ENCODE measurements at places on chromosomes 1 and 21.

GRCh38 chr1:53470155-53470554, 11.0 kb downstream of the DMRTB1 start:
- no peak for DNase-seq

DNA sequence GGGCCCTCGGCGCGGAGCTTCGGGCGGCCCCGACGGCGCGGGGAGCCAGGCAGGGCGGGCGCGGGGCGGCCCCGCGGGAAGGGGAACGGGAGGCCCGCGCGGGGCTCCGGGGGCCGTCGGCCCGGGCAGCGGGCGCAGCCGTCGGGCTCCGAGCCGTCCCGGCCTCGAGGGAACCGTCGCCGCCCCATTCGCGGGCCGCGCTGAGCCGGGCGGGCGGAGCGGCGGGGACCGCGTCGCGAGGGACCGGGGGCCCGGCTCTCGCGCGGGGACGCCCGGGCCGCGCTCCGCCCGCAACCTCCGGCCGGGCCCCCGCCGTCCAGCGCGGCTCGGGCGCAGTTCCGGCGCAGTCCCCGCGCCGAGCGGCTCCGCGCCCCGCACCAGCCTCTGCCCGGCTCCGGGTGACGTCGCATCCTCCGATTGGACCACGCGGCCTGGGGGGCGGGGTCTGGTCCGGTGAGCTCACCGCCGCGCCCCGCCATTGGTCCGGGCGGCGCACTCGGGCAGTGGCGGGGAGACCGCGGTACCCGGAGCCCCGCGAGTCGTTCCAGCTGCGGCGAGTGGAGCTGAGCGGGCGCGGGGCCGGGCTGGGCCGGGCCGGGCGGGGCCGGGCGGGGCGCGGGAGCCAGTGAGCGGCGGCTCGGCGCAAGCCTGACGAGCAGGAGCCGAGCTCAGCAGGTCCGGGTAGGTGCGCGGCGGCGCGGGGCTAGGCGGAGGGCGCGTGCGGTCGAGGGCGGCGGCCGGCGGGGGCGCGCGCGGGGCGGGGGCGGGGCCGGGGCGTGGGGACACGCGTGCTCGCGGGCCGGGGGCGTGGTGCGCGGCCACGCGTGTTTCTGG, 66.7 kb upstream of the VAMP3 start:
- peak; percentile 92 for DNase-seq

- no peak for DNase-seq
Observed at GRCh38 chr1:170749549-170749948, 85.6 kb downstream of the PRRX1 start.

- DNase-seq, result peak; percentile 56
Observed at GRCh38 chr1:157193702-157194391, 55.7 kb upstream of the ETV3 start.

DNA sequence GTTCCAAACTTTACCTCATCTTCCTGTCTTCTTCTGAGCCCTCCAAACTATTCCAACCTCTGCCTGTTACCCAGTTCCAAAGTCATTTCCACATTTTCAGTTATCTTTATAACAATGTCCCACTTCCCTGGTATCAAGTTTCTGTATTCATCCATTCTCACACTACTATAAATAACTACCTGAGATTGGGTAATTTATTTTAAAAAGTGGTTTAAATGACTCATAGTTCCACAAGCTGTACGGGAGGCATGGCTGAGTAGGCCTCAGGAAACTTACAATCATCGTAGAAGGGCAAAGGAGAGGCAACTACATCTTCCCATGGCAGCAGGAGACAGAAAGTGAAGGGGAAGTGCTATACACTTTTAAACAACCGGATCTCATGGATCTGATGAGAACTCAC, 428.5 kb upstream of the RGS18 start:
- no peak for DNase-seq

- DNase-seq, result no peak
Observed at GRCh38 chr1:209368864-209369598, 214.5 kb upstream of the CAMK1G start.

- DNase-seq, result peak; percentile 39
Observed at GRCh38 chr1:224433701-224434672, 610 bp downstream of the WDR26 start.

GRCh38 chr1:180251526-180252305, 21.7 kb downstream of the LHX4 start:
- DNase-seq, result no peak

DNA sequence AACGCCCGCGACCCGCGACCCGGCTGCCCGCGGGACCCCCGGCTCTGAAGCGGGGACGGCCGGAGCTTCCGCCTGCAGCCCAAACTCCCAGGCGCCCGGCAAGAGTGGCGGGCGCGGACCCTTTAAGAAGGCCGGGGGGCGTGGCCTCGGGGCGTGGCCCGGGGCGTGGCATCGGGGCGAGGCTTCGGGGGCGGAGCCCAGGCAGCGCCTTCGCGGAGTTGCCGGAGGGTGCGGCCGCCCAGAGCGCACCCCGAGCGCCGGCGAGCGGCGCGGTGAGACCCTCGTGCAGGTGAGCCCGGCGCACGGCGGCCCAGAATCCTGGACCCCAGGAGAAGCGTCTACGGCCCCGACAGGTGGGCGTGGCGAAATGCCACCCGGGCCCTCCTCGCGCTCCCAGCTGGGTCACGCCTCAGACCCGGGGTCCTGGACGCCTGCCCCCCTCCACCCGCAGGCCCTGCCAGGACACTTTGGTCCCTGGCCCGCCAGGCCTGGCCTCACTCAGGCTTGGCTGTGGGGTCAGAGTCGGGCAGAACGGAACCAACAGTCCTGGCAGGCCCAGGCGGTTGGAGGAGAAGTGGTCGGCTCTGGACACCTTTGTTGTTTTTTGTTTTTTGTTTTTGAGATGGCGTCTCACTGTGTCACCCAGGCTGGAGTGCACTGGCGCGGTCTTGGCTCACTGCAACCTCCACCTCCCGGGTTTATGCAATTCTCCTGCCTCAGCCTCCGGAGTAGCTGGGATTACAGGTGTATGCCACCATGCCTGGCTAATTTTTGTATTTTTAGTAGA, 14.4 kb downstream of the RNF223 start:
- peak; percentile 94 for DNase-seq

DNA sequence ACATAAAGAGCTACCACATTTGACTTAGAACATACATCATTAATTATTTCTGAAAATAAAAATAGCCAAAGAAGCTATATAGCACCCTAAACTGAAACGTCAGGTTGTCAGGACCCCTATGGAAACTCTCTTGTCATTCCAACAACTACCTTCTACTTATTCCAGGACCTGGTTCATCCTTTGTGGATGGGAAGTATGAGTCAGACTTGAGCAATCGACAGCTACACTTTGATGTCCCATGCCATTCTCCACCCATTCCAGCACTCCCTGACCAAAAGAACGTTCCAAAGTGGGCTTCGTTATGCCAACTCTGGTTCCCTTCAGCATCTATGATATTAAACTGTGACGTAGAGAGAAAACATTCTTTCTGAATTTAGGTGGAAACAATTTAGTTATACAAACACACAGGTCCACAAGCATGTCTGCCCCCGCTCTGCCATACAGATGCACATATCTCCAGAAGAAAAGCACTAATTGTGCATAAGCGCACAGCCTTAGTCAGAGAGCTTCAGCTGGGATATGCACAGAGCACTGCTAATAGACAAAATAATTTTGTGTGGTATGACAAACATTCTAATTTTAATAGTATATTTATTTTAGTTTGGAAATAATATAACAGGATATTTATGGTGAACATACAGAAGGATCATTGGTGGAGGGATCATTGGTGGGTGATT, 723.1 kb upstream of the B3GALT2 start:
- DNase-seq, result no peak

- no peak for DNase-seq
Observed at GRCh38 chr1:183847641-183848040, 42.7 kb downstream of the RGL1 start.

- DNase-seq, result no peak
Observed at GRCh38 chr21:25569084-25569483, 38.2 kb downstream of the MRPL39 start.

Measured in stimulated activated CD4-positive, alpha-beta T cell treated with anti-CD3 and anti-CD28 coated beads, Interleukin-12 subunit alpha, Interleukin-12 subunit beta, amount 100 ng/mL, for 4 hours (primary cell).